ENCODE measurements at places on chromosomes 13 and 19.

GRCh38 chr19:3454656-3455392 is 25.5 kb downstream of the SMIM24 start:
- DNase-seq, result no peak

DNA sequence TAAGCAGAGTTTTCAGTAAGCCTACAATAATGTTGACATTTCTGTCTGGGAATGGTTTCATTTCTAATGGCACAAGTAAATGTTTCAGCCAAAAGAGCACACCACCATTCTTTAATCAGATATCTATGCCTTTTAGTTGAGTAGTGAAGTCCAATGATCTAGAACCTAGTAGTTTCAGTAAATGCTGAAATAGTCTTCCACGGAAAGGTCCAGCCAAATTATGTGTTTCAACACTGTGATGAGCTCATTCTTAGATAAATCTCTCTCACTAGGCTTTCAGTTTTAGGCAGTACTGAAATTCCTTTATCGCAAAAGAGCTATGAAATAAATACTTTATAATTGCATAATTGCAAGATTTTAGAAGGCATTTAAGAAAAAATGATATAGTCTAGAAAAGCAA is 816.8 kb upstream of the PCDH9 start:
- DNase-seq, result no peak

- DNase-seq, result no peak
Measured at GRCh38 chr19:29952646-29953045, 10.6 kb downstream of the URI1 start.

GRCh38 chr13:95955255-95955654 is 97.9 kb downstream of the UGGT2 start:
- DNase-seq, result no peak

DNA sequence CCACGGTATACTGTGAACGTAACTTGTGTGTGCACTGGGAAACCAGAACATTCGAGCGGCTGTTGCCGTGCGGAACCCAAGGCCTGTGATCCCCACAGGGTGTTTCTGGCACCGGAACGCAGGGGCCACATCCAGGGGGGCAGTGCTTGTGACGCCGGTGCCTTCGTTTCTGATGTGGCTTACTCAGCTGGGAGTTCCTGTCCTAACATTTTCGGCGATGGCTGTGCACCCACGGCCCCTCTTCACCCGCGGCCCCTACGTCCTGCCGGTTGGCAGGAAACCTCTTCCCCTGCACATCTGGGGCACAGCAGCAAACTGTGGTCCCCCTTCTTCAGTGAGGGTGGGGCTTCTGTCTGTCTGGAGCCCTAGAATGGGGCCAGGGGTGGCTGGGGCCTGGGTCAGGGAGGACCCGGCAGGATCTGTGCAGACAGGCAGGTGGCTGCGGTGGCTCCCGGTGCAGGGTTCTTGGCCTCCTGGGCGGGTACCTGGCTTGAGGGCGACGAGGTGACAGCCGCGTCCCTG is 26.2 kb downstream of the CSNK1G2 start:
- DNase-seq, result no peak

GRCh38 chr13:103068836-103069235 is 2.6 kb upstream of the SLC10A2 start:
- no peak for DNase-seq

DNA sequence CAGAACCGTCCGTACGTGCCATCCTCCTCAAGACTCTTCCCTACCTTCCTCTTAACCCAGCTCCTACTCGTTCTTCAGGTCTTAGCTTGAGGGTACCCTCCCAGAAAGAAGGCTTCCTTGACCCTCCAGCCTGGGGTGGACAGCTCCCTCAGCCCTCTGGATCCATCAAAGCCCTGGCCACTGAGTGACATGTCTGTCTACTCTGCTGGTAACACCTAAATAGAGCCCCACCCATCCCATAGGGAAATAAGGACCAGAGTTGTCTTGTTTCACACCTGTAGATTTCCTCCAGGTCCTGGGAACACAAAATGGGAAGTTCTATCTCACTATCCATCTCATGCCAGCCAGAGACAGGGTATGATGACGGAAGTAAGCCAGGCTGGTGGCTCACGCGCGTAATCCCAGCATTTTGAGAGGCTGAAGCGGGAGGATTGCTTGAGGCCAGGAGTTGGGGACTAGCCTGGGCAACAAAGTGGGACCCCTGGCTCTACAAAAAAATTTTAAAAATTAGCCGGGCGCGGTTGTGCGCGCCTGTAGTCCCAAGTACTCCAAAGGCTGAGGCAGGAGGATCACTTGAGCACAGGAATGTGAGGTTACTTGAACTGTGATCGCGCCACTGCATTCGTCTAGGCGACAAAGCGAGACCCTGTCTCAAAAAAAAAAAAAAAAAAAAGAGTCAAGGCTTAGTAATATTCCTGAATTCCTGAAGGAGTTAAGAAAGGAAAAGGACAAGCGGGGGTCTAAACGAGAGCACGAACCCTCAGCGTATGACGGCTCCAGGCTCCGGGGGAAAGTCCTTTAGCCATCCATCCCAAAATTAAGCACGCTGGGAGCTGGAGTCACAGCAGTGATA is 566 bp upstream of the CCDC97 start:
- DNase-seq, result no peak

- no peak for DNase-seq
Measured at GRCh38 chr13:93589788-93590187, 363.2 kb downstream of the GPC6 start.

DNA sequence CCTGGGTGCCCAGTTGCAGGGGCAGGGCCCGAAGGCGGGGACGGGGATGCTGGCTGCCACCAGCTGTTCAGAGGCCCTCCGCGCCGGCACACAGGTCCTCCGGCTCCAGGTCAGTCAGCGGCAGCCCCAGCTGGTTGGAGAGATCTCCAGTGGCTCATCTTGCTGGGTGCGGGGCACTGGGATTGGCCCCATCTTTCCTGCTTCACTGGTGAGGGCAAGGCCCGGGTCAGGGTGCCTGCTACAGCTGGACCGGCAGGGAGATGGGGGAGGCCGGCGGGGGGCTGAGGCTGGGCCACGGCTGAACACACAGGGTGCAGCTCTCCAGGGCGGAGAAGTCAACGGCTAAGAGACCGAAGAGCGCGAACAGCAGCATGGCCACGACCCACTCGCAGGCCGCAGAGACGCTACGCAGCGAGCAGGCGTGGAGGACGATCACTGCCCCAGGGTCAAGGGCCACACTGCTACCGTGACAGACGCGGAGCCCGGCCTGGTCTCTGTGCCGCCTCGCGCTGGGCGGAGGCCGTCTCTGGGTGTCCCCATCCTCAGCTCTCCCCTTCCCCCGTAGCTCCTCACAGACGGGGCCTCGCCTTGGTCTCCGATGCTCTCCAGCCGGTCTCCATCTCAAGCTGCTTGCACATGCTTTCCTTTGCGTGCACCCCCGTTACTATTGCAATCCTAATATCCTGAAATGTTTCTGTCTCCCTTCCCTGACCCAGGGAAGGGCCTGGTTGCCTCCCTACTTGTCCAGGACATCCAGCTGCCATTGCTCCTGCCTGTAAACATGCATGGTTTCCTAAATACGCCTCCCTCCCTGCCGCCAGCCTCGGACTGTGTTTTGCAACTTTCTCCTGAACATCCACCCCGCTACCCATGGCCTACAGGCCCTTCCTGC is 12.3 kb downstream of the TMEM150B start:
- no peak for DNase-seq

DNA sequence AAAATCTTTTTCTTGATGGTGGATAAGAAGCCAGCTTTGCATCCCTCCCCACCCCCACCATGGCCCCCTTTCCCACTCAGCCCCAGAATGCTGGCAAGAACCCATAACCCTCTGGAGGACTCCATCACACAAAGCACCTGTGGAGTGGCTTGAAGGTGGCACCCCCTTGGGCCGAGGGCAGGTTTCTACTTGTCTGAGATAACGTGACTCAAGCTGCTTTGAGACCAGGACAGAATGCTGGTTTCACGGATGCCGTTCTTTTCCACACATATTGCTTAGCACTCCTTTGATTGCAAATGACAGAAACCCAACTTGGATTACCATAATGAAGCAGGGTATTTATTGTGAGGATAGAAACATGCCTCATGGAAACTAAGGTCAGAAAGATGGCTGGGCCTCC is 82.2 kb downstream of the LACC1 start:
- no peak for DNase-seq

- no peak for DNase-seq
Measured at GRCh38 chr19:32873247-32873959, 3.8 kb upstream of the SLC7A9 start.

DNA sequence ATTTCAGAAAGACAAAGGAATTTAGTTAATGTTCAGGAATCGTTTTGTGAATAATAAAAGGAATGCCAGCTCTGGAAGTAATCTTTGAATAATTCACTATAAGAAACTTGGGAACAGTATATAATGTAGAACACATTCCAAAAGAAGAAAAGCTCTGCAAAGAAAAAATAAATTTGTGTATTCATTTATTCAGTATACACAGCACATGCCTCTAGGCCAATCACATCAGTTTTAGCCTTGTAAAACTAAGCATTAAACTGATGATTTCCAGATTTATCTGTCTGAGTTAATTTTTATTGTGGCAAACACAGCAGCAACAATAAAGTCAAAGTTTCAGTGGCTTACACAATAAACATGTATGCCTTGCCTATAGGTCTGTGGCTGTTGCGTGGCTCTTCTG is 5.7 kb upstream of the RXFP2 start:
- DNase-seq, result no peak

DNA sequence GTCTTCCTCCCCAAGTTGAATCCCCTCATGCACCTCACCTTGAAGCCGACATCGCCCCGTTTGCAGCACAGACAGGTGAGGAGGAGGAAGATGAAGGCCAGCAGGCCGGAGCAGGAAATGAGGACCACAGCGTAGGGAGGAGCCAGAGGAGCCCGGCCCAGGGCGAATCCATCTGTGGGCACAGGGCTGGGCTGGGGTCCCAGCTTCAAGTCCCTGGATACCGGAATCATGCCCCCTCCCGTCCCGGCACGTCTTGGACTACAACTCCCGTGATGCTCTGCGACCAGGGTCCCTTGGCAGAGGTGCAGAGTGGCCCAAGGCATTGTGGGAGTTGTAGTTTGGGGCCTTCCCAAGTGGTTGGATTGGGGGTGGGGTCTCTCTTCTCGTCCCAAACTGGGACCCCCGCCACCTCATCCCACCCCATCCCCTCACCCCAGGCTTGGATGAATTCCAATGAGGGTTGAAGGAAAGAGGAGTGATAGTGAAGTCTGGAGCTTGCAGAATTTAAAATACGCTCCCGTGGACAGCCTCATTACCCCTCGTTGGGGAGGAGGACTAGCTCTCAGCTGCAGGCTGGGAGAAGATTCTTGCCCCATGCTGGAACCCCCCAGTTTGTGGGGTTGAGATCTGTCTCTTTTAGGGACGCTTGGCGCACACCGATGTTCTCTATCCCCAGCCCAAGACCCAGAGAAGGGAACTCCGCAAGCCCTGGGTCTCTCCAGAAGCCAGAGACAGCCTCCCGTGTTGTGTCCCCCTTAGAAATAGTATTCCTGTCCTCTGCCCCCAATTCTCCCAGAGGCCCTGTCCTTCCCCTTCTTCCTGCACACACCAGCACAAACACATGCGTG is 990 bp downstream of the LMTK3 start:
- no peak for DNase-seq

- no peak for DNase-seq
Measured at GRCh38 chr13:73133531-73133930, 74.7 kb downstream of the KLF5 start.

GRCh38 chr13:89925107-89925506 is 1422.4 kb upstream of the MIR17HG start:
- DNase-seq, result no peak

- DNase-seq, result peak; percentile 58
Measured at GRCh38 chr13:40789275-40790153, at the start of gene SLC25A15. Gene SLC25A15, plus strand, starts transcription at chr13:40789611. Its CDS starts 3,616 bp downstream, at chr13:40793227.

DNA sequence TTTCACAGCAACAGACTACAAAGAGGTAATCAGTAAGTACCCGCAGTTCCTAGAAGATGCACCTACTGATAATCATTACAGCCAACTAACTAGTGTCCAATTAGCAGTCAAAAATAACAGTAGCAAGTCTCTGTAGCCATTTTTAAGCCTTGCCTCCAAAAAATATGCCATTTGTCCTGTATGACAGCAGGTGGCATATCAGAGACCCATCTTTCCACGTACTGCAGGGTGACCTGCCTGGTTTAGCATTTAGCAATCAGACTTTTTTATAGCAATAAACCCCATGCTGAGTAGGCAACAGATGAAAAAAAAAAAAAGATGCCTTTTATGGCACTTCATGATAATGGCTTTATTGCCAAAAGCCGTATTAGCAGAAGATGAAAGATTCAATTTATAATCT is 155.3 kb upstream of the LSM14A start:
- DNase-seq, result no peak

GRCh38 chr13:107291875-107292274 is 723.9 kb upstream of the ARGLU1 start:
- no peak for DNase-seq

GRCh38 chr13:73717632-73718031 is 416.6 kb downstream of the KLF12 start:
- peak; percentile 7 for DNase-seq

DNA sequence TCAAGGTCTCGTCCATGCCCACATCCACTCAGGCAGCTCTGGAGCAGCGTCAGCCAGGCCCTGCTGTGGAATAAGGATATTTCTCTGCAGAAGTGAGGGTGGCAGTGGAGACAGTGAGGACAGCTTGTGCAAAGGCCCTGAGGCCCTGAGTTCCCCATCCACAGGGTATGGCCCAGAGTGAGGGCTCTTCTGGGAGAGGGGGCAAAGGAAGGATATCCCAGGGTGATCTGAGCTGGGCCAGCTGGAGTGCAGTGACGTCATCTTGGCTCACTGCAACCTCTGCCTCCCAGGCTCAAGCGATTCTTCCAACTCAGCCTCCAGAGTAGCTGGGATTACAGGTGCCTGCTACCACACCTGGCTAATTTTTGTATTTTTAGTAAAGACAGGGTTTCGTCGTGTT is 11.5 kb downstream of the MARK4 start:
- DNase-seq, result no peak

GRCh38 chr19:56109226-56109625 is 11.9 kb downstream of the ZNF787 start:
- no peak for DNase-seq

DNA sequence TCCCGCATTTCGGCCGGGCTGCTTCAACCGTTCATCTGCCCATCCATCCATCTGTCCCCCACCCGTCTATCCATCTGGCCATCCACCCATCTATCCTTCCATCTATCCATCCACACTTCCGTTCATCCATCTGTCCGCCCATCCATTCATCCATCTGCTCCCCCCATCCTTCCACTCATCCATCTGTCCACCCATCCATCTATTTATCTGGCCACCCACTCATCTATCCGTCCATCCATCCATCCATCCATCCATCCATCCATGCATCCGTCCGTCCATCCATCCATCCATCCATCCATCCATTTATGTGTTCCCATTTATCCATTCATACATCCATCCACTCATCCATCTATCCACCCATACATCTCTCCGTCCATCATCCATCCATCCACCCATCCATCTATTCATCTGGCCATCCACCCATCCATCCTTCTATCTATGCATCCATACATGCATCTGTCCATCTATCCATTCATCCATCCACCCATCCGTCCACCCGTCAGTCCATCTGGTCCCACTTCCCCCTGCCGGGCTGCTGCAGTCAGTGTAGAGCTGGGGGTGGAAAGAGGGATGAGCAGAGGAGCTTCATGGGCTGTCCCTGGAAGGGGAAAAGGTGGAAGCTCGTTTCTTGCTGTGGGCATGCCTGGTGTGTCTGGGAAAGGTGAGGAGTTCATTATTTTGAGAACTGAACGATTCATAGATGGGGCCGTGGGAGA is 722 bp downstream of the HSD11B1L start:
- DNase-seq, result no peak
